ENCODE measurements at places on chromosomes 7 and 10.
A peak's percentile ranks its signal among the peaks of the same experiment; 100 is the strongest.

- DNase-seq: no peak
Measured at GRCh38 chr7:51128545-51129435, 187.8 kb downstream of the COBL start.

DNA sequence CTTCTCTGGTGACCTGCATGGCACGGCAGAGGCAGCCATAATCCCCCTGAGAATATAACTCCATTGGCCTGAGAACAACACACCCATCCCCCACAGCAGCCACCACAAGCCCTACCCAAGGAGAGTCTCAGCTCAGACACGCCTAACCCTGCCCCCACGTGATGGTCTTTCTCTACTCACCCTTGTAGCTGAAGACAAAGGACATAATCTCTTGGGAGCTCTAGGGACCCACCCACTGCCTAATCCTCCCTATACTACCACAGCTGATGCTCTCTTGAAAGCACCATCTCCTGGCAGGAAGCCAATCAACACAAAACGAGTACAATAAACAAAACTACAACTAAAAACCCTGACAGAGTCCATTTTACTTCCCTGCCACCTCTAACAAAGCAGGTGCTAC, 30.7 kb upstream of the HPSE2 start:
- DNase-seq: no peak

DNA sequence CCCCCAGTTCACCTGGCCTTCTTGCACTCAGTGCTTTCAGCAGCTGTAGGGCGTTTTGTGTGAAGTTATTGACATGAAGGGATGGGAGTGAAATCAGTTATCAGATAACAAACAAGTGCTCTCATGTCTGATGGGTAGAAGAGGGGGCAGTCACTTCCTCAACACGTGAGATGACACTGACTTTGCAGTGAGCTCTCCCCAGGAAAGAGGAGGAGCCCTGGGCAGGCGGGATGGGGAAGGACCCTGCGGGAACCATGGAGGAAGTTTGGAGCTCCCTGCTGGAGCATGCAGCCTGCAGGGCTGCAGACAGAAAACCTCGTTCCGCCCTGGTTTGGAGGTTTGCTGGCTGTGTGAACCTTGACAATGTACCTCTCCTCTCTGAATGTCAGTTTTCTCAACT, 38.7 kb downstream of the GPR26 start:
- no peak for DNase-seq

DNA sequence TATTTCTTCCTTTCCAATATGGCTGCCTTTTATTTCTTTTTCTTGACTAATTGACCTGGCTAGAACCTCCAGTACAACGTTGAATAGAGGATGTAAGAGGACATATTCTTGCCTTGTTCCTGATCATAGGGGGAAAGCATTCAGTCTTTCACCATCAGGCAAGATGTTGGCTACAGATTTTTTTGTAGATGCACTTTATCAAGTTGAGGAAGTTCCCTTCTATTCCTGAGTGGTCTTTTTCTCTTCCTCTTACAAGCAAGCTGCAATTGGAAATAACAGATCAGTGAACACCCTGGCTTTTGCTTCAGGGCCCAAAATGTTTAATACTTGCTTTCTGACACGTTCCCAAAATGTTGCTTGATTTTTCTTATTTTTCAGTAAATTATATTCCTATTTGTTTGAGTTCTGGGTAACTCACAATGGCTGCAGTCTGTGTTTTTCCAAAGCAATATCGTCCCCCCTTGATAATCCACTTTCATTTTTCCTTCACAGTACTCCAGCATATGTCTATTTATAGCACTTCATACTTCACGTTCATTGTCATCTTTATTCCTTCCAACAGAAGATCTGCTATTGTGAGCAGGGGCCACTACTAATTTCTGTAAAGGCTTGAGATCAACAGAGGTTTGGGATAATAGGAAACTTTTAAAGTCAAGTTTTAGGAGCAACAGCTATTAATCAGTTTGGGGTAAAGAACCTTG, 11.7 kb downstream of the CPEB3 start:
- DNase-seq: peak; percentile 44

DNA sequence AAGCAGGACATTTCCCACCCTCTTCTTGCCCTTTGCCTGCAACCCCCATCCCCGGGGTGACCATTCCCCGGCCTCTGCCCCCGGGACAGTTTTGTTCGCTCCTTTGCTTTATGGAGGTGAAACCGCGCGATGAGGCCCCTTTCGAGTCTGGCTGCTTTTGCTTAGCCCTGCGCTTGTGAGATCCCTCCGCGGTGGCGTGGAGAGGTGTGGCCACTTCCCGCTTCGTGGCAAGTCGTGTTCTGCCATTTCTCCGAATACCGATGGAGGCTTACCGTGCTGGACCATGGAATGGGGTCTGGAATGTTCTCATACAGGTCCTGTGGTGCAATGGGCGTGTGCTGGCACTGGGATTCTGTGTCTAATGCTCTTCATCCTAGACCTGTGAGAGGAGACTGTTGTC, 106.7 kb downstream of the LHPP start:
- DNase-seq: no peak

DNA sequence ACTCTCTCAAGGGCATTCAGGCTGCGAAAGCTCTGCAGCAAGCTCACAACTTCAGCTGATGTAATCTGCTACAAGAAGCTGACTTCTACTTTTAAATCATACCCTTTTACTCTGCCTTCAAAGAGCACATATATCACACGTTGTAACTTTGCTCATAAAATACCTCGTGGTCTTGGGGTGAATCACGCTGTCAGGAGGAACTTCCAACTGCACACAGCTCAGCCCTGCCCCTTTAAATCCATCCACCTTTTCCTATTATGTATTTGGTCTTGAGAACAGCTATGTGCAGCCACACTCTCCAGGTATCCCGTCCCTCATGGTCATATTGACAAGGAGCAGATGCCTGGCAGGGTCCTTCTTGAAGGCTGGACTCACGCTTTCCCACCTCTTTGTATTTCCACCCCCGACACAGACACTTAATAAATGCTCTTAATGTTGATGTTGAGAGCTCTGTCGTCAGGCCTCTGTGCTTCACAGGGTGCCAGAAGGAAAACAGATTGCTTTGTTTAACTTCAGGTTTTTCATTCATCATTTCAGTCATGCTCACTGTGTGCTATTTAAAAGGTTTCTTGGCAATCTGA, 47.6 kb downstream of the ICA1 start:
- DNase-seq: peak; percentile 9

DNA sequence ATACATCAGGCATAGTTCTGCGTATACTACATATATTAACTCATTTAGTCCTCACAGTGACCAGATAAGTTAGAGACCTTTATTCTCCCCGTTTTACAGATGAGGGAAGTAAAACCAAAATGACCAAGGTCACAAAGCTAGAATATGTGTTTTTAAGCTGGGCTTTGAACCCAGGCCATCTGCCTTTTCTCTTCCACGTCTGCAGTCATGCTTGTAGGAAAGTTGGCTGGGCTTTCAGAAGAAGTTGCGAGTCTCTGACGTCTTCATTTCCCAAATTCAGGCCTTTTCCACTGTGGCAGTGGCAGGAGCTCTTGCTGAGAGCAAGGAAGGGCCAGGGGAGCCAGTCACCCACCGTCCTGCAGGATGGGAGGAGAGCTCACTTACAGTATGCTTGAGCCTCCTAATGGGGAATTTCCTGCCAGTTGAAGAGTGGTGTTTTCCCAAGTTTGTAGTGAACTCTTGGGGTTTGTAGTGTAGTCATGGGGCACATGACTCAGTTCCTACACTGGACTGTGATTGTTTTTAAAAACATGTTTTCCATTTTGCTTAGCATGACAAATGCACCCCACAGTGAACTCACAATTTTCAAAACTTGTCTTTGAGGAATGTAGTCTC, 34.2 kb downstream of the CYP17A1 start:
- peak; percentile 99 for DNase-seq

DNA sequence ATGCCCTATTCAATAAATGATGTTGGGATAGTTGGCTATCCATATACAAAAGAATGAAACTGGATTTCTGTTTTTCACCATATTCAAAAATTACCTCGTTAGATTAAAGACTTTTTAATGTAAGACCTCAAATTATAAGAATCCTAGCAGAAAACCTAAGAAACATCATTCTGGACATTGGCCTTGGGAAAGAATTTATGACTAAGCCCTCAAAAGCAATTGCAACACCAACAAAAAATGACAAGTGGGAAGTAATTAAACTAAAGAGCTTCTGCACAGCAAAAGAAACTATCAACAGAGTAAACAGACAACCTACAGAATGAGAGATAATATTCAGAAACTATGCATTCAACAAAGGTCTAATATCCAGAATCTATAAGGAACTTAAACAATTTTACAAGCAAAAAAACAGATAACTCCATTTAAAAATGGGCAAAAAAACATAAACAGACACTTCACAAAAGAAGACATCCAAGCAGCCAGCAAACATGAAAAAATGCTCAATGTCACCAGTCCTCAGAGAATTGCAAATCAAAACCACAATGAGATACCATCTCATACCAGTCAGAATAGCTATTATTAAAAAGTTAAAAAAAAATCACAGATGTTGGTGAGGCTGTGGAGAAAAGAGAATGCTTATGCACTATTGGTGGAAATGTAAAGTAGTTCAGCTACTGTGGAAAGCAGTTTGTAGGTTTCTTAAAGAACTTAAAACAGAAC, 309.8 kb downstream of the AHR start:
- DNase-seq: peak; percentile 50

DNA sequence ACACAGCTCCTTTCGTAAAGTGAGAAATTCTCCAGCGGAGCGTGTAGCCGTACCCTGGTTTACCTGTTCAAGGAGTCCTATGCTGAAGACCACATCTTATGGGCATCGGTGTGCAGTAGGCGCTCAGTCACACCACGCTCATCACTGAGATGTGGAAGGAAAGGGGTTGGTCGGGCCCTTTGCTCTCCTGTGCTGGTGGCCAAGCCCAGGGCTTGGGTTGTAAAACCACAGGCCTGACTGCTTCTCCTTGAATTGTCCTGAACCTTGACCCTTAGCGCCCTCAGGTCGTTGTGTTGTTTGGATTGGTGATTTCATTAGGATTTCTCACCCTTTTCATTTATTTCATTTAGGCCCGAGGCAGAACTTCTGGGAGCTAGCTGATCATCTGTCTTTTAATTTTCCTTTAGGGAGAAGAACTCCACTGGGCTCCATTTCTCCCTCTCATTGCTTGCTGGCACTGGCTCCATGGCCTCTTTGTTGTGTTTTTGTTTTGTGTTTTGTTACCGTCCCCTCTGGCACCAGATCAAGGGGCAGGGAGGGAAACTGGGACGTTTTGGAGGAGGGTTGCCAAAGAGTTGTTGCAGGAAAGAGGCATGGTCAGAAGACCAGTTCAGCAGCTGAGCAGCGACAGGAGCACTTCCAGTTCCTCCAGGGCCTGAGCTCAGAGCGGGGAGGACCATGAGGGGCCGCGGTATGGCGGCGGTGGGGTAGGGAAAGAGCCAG, 511.4 kb upstream of the GALNT17 start:
- DNase-seq: no peak

DNA sequence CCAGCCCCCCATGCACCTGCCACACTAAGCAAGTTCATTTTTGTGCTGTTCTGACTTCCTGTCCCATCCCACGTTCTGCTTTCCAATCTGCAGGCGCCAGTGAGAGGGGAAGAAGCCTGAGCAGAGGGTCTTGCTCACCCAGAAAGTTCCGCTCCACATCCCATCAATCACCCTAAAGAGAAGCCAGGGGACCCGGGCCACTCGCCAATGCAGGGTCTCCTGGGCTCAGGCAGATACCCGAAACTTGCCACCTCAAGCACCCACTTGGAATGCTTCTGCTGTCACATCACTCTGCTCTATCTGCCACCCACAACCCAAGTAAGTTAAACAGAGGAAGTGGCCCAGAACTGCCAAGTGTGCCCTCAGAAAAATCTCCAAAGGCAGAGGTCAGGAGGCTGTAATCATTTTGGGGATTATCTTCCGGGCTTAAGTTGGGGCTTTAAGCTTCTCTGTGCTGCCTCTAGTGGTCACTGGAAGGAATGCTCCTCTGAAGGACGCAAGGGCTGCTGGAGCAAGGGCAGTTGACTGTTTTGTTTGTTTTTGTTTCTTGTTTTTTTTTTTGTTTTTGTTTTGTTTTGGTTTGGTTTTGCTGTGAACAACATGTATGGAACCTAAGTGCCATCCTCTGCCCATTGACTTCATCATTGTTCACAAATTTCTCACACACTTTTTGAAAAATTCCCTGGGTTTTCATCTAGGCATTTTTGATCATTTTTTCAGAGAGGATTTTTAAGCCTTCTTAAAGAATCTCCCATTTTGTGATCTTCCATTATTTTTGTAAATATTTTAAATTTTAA, 25.5 kb downstream of the PRR15 start:
- DNase-seq: peak; percentile 22

DNA sequence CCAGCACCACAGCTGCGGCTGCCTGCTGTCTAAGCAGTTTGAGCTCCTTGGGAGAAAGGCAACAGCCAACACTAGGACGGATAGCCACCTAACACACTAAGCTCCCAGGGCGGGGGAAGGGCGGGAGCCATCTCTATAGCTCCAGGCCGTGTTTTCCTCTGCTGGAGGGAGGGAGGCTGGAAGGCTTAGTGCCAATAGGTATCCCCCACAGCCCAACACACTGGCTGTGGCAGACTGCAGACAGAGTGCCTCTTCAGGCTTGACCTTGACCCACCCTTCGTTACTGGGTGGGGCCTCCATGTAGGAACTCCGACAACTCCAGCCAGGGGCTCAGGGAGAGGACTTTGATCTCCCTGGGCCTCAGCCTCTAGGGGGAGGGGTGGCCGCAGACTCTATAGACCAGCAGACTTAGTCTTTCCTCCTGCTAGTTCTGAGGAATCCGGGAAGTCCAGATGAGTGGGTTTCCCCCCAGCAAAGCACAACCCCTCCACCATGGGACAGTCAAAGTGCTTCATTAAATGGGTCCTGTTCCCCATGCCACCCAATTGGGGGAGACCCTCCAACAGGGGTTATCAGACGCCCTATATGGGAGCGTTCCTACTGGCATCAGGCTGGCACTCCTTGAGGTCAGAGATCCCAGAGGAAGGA, 314.4 kb upstream of the MKI67 start:
- DNase-seq: no peak

DNA sequence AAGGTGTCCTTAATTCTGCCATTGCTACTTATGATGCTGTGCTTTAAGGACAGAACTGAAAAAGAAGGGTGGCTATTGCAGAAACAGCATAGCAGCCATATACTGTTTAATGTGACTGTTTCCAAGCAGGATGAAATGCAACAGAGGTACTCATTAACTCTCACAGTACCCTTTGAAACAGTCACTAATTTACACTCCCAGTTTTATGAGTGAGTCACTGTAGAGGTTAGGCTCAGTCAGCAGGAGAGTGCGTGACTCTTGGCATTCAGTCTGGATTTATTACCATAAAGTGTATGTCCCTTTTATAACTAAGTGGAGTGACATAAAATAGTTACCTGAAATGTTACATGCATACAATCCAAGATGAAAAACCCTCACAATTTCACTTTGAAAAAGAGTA, 27.7 kb downstream of the ALDH18A1 start:
- DNase-seq: no peak

GRCh38 chr10:22623633-22624253, 90.6 kb downstream of the PIP4K2A start:
- DNase-seq: peak; percentile 18

DNA sequence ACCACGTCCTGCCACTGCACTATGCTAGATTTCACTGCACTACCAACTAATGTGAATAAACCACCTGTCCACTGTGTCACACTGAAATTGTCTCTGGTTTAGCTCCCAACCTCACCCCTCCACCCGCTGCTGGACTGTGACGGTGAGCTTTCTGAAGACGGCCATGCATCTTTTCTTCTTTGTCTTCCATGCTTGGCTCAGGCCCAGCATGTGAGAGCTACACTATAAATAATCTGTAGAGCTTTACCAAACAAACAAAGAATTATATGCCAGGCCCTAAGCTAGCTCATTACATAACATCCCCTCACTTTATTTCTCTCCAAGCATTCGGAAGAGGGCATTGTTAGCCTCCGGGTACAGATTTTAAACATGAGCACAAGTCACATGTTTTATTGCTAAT, 633.2 kb downstream of the TNS3 start:
- no peak for DNase-seq
